Erythroblast (primary cell): ENCODE measurements at places on chromosomes 6 and 20.

DNA sequence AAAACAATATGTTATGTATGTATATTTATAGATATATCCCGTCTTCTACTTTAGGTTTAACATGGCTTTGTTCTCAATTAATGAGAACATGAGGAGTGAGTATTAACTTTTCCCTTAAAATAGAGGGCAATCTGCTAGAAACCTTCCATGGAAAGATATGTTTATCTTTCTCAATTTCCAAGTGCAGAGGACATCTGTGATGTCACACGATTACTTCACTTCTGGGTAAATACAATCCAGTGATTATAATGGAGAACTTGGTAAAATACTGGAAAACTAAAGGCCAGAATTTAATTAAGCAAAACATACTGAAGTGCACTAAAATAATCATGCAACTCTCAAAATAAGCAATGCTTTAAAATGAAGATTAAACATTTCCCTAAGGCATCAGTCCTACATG lies 11.9 kb upstream of the MRAP2 start:
- no peak for DNase-seq

GRCh38 chr6:112254921-112255320 lies 554 bp upstream of the LAMA4 start:
- DNase-seq: no peak

DNA sequence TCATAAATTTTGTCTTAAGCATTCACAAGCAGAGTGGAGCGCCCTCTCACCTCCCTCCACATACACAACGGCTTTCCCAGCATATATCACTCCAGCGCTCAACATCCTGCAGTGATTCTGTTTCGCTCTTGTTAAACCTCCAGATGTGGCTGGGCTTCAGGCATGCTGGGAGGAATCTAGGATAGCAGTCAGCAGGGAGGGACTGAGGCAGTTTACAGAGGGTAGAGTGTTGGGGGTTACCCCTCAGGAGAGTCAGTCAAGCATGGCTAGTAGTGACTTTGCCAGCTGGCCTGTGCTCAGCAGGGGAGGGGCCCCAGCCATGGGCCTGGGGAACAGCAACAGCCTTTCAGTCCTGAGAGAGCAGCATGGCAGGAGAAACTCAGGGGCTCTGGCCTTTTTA lies 161.4 kb upstream of the FLRT3 start:
- no peak for DNase-seq

DNA sequence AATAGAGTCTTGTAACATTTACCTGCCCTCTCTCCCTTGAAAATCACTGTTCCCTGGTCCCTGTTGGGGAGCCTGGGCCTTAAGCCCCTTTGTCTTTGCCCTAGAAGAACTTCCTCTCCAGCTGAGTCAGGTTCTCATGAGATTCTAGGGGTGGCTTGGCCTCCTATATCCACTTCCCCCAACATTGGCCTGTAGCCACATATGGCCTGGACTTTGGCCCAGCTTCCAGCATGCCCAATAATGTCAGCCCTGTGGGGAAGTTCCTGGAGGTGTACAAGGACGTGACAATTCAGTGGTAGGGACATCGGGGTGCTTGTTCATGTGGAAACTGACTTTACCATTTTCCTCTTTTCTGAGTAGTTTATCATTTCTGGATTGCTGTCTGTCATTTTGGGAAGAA lies 17.2 kb upstream of the MAS1L start:
- DNase-seq: no peak

DNA sequence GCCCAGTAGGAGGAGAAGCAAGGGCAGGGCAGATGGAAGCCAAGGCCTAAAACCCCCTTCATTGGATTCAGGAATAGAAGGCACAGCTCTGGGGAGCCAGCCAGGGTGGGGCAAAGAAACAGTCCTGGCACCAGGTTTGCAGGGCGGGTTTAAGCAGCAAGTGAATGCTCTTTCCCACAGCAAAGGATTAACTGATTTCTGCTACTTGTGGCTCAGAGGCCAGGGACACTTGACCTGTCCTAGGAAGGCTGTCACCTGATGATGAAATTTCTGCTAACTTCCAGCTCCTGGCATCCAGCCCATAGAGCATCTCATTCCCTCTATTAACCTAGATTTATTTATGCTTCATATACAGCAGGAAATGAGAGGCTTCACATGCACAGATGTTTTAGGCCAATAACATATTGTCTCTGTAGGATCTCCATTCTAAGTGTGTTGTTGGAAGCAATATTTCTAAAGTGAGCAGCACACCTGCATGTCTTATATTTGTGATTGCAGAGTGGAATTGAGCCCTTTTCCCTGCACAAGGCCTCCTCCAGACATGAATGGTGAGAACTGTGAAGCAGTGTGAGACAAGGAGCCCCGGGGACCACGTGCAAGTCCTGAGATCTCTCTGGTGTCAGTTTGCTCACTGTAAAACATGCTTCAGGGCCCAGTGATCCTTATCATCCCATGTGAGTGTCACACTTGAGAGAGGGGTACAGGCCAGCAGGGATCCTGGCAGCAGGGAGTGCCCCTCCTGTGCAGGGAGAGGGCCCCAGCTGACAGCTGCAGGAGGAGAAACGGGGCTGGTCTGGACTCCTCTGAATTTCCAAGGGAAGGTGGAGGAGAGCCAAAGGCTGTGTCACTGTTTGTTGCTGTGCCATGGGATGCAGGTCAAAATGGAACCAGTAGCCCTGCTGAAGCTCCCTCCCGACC lies 41.1 kb upstream of the CST5 start:
- no peak for DNase-seq
